ENCODE measurements at places on chromosomes 7 and 10. TPM values are rescaled to one million over a fixed set of nuclear protein-coding genes. Genes with fewer than 3 reads are reported as not detected.

PVRIG gene
- total RNA-seq, result 0.78 TPM

- H3K4me3 ChIP-seq, result no peak overlapping the region
- no peaks in the 10 kb centered on the region for H3K27me3 ChIP-seq
- DNase-seq, result no peak
- no peaks in the 10 kb centered on the region for H3K36me3 ChIP-seq
- H3K27ac ChIP-seq, result no peak overlapping the region
Measured at GRCh38 chr10:70782746-70783680, 2.2 kb downstream of the TBATA start.

- no peaks in the 10 kb centered on the region for H3K4me1 ChIP-seq
- H3K27ac ChIP-seq, result no peak overlapping the region
- peak overlapping the region; percentile 41 for H3K4me3 ChIP-seq
- DNase-seq, result no peak
- no peaks in the 10 kb centered on the region for H3K36me3 ChIP-seq
Measured at GRCh38 chr7:26293569-26294308, 2.1 kb downstream of the SNX10 start.

- no peaks in the 10 kb centered on the region for H3K36me3 ChIP-seq
- H3K27me3 ChIP-seq, result no peaks in the 10 kb centered on the region
Measured at GRCh38 chr10:44352316-44353127, 32.4 kb downstream of the CXCL12 start.

- H3K27ac ChIP-seq, result no peak overlapping the region
- no peak for DNase-seq
- H3K4me3 ChIP-seq, result no peak overlapping the region
Measured at GRCh38 chr10:80392250-80392649, 16.1 kb upstream of the PRXL2A start.

DNA sequence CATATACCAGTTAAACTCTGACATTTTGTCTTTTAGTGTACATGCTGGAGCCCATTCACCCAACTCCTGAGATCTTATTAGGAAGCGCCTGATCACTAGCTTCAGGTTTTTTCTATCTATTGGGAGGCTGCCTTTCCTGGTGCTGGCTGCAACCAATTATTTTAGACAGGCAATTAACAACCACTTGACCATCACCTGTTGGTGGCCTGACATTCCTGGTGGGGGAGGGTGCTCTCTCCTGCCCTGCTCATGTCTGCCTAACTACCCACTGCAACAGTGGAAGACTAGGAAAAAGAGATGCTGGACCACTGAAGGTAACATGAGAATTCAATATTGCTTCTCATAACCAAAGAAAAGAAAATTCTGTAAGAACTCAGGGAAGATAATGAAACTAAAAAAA is 190.3 kb upstream of the GRM3 start:
- H3K36me3 ChIP-seq, result no peaks in the 10 kb centered on the region
- no peak overlapping the region for H3K27ac ChIP-seq
- H3K4me1 ChIP-seq, result no peaks in the 10 kb centered on the region

UBE3C gene
- 55.0 TPM for total RNA-seq

DNA sequence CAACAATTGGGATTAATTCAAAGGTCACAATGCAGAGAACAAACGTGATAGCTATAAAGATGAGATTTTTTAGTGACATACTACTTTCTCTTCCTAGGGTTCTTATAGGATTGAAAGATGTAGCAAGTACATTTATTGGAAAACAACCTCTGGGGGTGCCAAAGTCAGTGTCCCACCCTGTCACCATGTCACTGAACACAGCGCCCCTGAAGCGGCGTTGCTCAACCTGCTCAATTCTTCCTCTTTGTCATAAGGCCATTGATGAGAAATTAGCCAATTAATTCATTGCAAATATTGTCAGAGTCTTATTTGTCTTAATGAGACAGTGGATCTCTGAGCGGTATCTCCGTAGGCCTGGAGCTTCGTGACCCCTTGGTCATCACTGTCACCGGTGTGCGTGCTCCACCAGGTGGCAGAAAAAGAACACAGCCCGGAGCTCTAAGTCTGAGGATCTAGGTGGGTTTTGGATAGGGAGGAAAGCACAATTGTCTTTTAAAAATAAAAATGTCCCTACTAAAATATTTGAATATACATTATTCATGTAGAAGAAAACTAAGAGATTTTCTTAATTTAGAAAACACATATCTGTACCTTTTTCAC is 362.6 kb downstream of the PAXIP1 start:
- H3K4me3 ChIP-seq, result no peak overlapping the region
- H3K4me1 ChIP-seq, result no peaks in the 10 kb centered on the region
- DNase-seq, result no peak
- no peak overlapping the region for H3K27ac ChIP-seq

- peaks cover 7% of the 10 kb centered on the region for H3K4me1 ChIP-seq
- H3K27ac ChIP-seq, result no peak overlapping the region
- no peaks in the 10 kb centered on the region for H3K36me3 ChIP-seq
- no peak for DNase-seq
Measured at GRCh38 chr10:94546049-94546900, 687 bp downstream of the HELLS start.

DNA sequence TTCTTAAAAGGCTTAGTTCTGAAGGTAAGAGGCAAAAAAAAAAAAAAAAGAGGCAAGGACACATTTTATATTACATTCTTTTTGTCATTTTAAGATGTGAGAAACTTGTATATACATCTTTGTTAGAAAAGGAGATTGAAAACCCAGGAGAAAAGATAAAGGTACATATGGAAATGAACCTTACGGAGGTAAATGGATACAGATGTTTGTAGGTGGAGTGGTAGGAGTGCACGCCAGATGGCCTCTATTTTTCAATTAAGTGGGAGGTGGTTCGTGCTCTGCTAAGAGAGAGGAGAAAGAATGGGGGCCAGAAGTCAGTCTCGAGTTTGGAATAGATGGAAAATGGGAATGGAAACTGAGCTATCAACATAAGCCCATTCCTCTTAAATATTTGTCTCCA is 622.5 kb upstream of the GHITM start:
- DNase-seq, result no peak
- no peaks in the 10 kb centered on the region for H3K27me3 ChIP-seq
- no peak overlapping the region for H3K27ac ChIP-seq
- no peak overlapping the region for H3K4me3 ChIP-seq

DNA sequence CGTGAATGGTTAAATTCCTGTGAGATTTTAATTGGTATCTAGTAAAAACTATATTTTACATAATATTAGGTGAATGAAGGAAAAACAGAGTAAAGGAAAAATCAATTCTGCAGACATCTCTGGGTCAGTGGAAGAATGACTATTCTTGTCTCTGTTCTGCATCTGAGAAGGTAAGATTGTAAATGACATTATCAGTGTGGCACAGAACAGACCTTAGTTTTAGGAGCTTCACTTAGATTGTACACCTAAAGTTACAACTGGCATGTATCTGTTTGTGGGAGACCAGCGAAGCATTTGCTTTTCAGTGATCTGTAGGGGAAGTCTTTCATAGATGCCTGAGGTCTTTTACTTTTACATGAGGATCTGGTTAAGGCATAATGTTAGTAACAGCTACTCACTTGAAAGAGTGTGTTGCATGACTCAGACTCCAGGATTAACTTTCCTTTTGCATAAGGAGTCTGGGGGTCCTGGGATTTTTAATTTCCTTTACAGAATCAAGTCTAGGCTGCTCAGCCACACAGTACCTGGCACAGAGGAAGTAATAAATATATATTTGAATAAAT is 56.2 kb downstream of the JMJD1C start:
- DNase-seq, result no peak
- H3K27me3 ChIP-seq, result no peaks in the 10 kb centered on the region
- H3K36me3 ChIP-seq, result no peaks in the 10 kb centered on the region
- H3K4me3 ChIP-seq, result no peak overlapping the region
- H3K4me1 ChIP-seq, result peaks cover 13% of the 10 kb centered on the region
- H3K27ac ChIP-seq, result no peak overlapping the region

- no peaks in the 10 kb centered on the region for H3K27me3 ChIP-seq
- H3K4me3 ChIP-seq, result no peak overlapping the region
- H3K36me3 ChIP-seq, result no peaks in the 10 kb centered on the region
- H3K4me1 ChIP-seq, result peaks cover 12% of the 10 kb centered on the region
Measured at GRCh38 chr10:24440817-24441797, 232.2 kb downstream of the KIAA1217 start.

- no peak overlapping the region for H3K27ac ChIP-seq
- H3K36me3 ChIP-seq, result no peaks in the 10 kb centered on the region
- DNase-seq, result no peak
- no peaks in the 10 kb centered on the region for H3K27me3 ChIP-seq
- H3K4me3 ChIP-seq, result no peak overlapping the region
Measured at GRCh38 chr10:10684972-10685371, 332.7 kb upstream of the CELF2 start.

DNA sequence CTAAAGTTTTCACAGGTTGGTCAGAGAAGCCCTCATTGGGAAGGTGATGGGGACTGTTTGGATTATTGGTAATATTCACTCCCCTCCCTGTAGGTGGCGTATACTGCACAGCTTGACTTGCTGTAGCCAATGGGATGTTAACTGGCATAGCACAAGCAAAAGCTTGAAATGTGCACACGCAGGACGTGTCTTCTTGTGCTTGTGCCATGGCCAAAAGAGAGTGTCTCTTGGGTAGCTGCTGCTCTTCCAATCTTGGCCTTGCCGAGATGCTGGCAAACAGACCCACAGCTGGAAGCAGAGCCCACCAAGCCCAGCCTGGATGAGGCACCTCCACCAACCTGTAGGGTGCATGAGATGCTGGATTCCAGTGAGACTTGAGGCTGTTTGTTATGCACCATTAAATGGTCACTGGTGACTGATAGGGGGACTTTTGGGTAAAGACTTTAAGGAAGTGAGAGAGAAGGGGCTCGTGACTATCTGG is 266.0 kb downstream of the GRID1 start:
- H3K36me3 ChIP-seq, result no peaks in the 10 kb centered on the region
- DNase-seq, result no peak
- no peak overlapping the region for H3K4me3 ChIP-seq

NYAP1 gene
- total RNA-seq, result 0.92 TPM

GRCh38 chr10:78185693-78186055 is 152.0 kb downstream of the RPS24 start:
- no peak overlapping the region for H3K27ac ChIP-seq
- H3K36me3 ChIP-seq, result no peaks in the 10 kb centered on the region
- H3K4me1 ChIP-seq, result peaks cover 9% of the 10 kb centered on the region
- H3K4me3 ChIP-seq, result no peak overlapping the region
- no peak for DNase-seq

DNA sequence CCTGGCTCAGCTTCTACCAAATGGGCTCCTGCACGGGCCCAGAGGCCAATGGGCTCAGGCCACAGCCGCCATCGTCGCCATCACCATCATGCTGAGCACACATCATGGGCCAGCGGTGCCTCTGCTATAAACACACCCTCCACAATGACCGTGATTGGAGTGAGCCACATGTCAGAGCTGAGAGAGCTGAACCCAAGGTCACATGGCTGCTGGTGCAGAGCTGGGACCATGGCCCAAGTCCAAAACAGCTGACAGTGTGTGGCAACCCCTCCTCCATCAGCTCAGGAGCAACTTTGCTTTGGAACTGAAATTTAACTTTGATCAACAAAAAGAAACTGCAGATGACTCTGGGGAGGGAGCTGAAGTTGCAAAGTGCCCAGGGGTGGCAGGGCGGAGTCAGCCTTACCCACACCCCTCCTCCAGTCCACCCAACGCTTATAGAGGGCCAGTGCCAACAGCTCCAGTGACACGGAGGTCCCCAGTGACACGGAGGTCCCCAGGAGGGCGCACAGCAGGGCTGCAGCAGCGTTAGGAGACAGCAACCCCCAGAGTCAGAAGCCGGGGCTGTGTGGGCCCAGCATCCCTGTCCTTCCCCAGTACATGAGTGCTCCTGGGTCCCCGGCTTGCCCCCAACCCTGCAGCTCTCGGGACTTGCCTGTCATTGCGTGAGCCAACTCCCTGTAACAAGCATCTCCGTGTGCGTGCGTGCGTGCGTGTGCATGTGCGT is 249.6 kb downstream of the ELFN1 start:
- no peaks in the 10 kb centered on the region for H3K27me3 ChIP-seq
- no peak for DNase-seq
- H3K36me3 ChIP-seq, result no peaks in the 10 kb centered on the region
- peak overlapping the region; percentile 40 for H3K4me3 ChIP-seq
- H3K4me1 ChIP-seq, result no peaks in the 10 kb centered on the region

XPNPEP1 gene
- total RNA-seq, result 86.0 TPM

DNA sequence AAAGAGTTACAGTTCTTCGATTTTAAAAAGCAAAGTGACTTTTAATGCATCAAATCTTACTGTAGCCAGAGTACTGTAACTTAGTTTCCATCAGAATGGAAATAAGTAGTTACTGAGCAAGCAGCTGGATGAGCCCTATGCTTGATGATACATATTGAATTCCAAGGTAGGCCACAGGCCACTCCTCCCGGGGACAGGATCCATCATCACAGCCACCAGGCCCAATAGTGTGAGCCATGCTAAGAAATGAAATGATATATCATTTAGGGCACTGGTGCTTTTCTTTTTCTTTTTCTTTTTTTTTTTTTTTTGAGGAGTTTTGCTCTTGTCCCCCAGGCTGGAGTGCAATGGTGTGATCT is 42.9 kb upstream of the TOMM7 start:
- no peaks in the 10 kb centered on the region for H3K36me3 ChIP-seq
- no peak for DNase-seq

DNA sequence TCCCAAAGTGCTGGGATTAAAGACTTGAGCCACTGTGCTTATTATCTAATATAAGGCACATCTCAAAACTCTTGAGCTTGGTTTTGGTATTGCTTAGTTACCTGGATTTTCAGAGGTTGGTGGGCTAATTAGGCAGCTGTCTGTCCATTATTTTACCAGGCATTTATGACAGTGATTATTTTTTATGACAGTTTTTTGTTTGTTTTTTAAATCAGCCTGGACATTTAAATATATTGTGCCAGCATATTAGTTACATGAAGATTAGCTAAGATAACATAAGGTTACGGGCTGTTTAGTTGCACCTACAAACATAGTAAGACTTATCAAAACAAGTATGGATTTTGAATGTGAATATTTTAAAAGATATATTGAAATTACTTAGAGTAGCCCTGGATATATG is 2.6 kb upstream of the ZRANB1 start:
- H3K27ac ChIP-seq, result no peak overlapping the region
- no peaks in the 10 kb centered on the region for H3K36me3 ChIP-seq
- DNase-seq, result no peak
- no peak overlapping the region for H3K4me3 ChIP-seq
- no peaks in the 10 kb centered on the region for H3K27me3 ChIP-seq
- H3K4me1 ChIP-seq, result peaks cover 36% of the 10 kb centered on the region

DNA sequence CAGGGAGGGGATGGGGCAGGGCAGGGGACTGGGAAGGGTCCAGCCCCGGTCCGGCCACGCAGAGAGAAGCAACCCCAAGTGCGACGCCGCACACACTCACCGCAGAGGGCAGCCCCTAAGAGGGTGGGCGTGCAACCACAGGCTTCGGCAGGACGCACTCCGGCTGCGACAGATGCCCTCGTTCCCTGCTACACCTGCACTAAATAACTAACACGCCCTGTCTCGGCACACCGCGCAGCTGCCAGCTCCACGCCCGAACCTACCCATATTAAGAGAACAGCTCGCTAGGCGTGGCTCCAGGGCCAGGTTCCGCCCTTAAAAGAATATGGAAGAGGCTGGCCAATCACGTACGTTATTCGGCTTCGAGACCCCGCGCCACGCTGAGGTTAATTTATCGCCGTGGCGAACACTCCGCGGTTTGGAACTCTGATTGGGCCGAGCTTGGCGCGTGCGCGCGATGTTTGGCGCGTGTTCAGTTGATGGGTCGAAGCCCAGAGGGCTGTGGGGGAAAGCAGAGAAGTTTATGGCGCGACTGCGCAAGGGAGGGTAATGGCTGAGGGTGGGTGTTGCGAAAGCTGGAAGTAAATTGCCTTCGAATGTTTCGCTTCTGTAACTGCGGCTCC is 91.1 kb downstream of the OR13A1 start:
- no peak overlapping the region for H3K4me3 ChIP-seq
- H3K27me3 ChIP-seq, result no peaks in the 10 kb centered on the region
- H3K36me3 ChIP-seq, result no peaks in the 10 kb centered on the region
- no peak overlapping the region for H3K27ac ChIP-seq

Data from thoracic aorta (tissue), 2 donors.